ENCODE measurements at places on chromosomes 3 and 15.

GRCh38 chr15:25605151-25605550, 166.3 kb upstream of the UBE3A start:
- no peak for DNase-seq

DNA sequence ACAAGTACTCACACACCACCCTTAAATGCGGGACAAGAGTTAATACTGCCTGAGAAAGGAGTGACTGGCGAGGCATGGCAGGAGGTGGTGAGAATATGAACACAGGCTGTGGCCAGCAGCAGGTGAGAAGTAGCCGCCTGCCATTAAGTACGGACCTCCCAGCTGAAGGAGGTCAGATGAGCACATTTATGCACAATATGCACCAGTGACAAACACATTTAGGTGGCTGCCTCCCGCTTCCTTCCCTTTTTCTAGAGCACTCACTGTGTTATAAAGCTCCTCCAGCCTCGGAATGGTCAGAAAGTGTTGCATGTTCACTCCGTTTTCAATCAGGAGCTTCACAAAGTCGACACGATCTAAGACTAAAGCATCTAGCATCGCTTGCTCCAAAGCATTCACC, 52.4 kb downstream of the TRPM1 start:
- no peak for DNase-seq

- DNase-seq: no peak
Measured at GRCh38 chr15:72507402-72508092, 33.4 kb downstream of the ARIH1 start.

GRCh38 chr15:58147171-58147611, 9.0 kb downstream of the AQP9 start:
- peak; percentile 14 for DNase-seq

DNA sequence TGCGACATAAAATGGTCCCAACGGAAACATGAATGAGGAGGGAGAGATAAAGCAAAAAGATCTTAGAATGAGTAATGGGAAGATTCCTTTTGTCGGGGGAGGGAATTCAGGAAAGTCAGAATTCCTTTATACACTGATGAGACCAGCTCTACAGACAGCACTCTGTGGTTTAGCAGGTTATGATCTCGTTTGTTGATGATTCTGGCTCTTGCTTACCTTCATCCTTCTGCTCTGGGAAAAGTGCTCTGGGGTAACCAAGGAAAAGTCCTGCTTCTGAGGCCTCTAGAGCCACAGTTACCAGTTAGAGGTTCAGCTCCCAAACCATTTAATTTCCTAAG, 150.7 kb upstream of the NR2E3 start:
- DNase-seq: no peak

- DNase-seq: no peak
Measured at GRCh38 chr3:9214185-9214584, 35.3 kb downstream of the SRGAP3 start.

DNA sequence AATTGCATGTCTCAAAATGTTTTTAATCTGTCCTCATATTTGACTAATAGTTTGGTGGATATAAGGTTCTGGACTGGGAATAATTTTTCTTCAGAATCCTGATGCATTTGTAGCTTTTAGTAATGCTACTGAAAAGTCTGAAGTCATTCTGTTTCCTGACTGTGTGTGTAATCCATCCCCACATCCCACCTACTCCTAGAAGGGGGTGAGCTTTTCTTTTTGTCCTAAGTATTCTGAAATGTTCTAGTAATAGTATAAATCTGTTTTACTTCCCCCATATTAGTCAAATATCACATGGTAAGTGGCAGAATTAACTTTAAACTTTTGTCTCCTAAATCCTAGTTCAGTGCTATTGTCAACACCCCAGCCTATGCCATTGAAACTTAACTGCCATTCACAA, 162.8 kb downstream of the GREM1 start:
- no peak for DNase-seq

DNA sequence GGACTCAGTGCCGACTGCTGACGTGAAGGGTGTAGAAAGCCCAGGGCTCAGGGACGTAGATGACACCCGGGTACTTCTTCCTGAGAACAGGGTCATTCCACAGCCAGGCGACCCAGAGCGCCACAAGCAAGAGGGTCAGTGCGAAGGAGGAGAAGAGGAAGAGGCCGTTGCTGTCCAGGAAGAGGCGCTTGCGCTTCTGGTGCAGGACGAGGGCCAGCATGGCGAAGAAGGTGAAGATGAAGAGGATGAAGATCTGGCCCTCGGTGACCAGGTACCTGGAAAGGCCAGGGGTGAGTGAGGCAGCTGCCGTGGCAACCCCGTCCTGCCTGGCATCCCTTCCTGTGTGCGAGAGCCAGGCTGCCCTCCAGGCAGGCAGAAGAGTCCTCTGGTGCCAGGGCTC, 3.0 kb upstream of the CALML4 start:
- no peak for DNase-seq

- DNase-seq: no peak
Measured at GRCh38 chr3:110504401-110504800, 567.2 kb upstream of the NECTIN3 start.

DNA sequence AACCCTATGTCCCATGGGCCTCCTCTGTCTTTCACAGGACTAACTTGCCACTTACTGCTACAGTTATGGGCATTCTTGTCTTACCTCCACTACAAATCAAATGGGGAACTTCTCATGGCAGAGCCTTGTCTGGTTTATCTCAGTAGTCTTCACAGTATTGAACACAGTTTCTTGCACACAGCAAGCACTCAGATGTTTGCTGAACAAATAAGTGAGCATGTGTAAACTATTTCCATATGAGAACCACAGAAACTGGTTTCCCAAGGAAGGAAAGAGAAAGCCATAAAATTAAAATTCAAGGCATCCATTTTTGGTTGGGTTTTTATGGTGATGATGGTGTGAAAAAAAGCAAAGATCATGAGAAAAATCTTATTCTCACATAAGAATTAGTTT, 189.2 kb downstream of the MEX3B start:
- DNase-seq: no peak

GRCh38 chr3:179015551-179016020, 56.0 kb downstream of the ZMAT3 start:
- peak; percentile 87 for DNase-seq

GRCh38 chr15:31574766-31575165, 248.1 kb downstream of the KLF13 start:
- DNase-seq: no peak

- DNase-seq: no peak
Measured at GRCh38 chr15:71627604-71628003, 182.8 kb upstream of the NR2E3 start.

- no peak for DNase-seq
Measured at GRCh38 chr15:92391640-92392039, 2.0 kb upstream of the ST8SIA2 start.

DNA sequence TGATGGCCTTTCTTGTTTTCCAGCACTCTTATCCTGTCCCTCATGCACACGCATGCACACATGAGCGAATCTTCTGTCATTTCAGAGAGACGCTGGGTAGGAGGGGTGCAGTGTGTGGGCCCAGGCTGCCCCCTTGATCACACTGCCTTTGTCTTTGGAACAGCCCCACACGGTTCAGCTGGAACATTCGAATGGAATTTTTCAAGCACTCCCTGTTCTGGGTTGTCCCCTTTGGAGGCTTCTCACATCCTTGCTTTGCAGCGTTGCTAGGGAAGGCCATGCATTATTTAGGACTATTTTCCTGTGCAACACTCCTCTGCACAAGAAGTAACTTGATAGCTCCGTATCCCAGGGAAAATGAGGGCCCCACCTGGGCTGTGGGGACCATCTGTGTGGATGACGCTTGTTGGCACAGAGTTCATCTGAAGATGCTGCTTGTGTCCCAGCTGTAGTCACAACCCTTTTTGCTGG, 78.4 kb downstream of the SPSB4 start:
- no peak for DNase-seq

GRCh38 chr3:104796556-104796955, 570.2 kb upstream of the ALCAM start:
- DNase-seq: no peak

DNA sequence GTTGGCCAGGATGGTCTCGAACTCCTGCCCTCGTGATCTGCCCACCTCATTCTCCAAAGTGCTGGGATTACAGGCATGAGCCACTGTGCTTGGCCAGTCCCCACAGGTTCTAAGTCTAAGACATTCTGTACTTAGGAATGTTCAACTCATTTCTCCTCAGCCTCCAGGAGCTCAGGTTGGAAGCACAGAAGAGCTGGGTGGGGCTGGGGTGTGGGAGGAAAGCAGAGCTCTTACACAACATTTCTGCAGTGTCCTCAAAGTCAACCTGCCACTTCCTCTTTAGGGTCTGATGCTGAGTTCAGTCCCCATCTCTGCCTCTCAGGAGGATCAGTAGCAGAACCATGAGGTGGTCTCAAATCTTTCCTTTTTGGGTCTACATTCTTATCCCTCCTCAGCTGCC, 75.5 kb downstream of the MRPL46 start:
- DNase-seq: no peak

DNA sequence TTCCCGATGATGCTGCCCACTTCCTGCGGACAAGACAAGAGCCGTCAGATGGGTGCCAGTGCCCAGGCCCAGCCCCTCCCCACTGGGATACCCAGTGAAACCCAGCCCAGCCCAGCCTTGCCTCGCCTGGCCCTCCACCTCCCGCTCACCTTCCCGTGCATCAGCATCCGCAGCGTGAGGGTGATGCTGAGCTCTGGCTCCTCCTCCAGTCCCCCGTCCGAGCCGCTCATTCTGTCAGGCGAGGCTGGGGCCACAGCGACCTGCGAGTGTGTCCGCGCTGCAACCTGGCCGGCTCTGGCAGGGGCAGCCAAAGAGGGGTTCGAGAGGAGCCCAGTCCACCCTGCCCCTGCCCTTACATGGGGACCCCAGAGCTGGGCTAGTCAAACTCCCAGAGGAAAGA, 5.8 kb downstream of the GPR62 start:
- no peak for DNase-seq

DNA sequence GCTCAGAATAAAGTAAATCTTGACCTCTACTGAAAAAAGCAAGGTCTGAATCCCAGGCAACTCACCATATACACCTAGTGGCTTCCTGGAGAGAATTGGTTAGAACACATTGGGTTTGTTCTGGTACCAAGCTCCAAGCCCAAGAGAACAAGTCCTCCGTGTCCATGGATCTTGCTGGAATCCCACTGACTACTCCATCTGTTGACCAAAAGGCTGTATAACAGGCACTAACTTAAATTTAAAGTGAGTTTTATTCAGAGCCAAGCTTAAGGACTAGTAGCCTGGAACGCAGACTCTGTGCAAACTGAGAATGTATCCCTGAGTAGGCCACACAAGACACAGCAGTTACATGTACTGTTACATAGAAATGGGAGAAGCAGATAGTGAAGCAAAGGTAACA, 342.1 kb upstream of the LRRC3B start:
- DNase-seq: no peak

- peak; percentile 54 for DNase-seq
Measured at GRCh38 chr15:72534523-72534922, 60.4 kb downstream of the ARIH1 start.

- no peak for DNase-seq
Measured at GRCh38 chr3:181317508-181317907, 328.0 kb upstream of the DNAJC19 start.

GRCh38 chr3:10524799-10525301, 19.5 kb upstream of the ATP2B2 start:
- no peak for DNase-seq

GRCh38 chr3:175192536-175192935, 333.4 kb downstream of the NAALADL2 start:
- no peak for DNase-seq

GRCh38 chr15:68843425-68844311, 23.0 kb upstream of the ANP32A start:
- DNase-seq: peak; percentile 14

GRCh38 chr3:167066977-167067786, 312.9 kb downstream of the ZBBX start:
- DNase-seq: no peak

DNA sequence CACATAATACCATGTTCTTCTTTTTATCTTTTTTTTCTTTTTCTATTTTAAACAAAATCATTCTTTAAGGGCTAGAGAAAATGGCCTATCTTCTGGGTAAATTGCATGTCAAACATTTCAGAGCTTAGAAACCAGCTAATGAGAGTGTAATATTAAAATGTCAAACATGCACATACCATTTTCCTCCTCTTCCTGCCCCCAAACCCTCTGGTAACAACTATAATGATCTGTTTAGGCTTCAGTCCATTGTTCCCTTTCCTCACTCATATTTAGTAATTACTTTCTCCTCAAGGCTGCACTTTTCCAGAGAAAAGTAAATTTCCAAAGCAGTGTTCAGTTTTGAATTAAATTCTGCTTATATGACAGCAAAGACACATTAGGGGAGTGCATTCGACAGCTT, 224.3 kb upstream of the ROBO2 start:
- DNase-seq: no peak

DNA sequence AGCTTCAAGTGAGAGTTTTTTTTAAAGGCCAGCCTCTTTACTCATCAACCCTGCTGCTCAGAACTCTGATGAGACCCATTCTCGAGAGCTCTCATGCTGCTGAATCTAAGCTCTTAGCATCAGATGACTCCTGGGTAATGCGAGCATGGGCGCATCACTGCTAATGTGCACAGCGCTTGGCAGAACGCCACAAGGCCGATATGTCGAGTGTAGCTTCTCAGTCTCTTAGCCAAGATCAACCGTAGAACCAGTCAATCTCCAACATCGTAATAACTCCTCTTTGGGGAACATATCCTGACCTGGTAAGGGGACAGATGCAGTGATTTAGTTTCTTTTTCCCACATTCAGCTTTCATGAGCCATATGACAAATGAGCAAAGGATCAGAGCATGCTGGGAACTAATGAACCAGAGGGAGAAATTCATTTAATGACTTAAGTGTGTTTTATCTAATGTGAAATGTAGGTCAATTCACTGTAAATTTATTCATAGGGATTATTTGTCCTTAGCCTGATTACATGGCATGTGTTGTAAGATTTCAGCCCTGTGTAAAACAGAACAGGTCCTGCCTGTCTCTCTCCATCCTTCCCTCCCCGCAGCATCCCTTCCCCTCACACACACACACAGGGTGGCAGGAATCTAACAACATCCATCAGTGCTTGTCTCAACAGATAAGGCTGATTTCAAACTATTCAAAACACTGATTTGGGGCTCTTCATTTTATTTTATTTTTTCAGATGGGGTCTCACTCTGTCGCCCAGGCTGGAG, 195.4 kb upstream of the C2CD4B start:
- DNase-seq: no peak

DNA sequence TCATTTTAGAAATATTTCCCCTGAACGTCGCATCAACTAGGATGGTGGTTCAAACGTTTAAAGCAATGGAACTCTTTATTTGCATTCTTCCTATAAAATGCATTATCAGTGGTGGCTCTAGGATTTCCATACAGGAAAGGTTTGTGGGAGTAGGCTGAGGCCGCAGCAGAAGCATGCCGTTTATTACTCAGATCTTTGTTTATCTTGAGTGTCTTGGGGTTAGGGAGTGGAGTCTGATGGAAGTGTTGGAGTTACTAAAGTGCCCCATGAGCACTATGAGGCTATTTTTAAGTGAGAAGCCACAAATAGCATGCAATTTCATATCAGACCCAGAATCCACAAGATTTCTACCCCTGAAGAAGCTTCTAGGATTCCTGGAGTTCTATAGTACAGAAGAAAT, 26.2 kb downstream of the ATOSA start:
- no peak for DNase-seq

- no peak for DNase-seq
Measured at GRCh38 chr3:105877336-105877910, 8.6 kb upstream of the CBLB start.

GRCh38 chr15:41930221-41930866, 36.5 kb upstream of the SPTBN5 start:
- no peak for DNase-seq

- no peak for DNase-seq
Measured at GRCh38 chr15:65907661-65908060, 38.4 kb downstream of the RAB11A start.
